ENCODE measurements at places on chromosomes 16 and 17.

GRCh38 chr16:55480228-55480655, 1.2 kb downstream of the MMP2 start:
- no peak for DNase-seq

DNA sequence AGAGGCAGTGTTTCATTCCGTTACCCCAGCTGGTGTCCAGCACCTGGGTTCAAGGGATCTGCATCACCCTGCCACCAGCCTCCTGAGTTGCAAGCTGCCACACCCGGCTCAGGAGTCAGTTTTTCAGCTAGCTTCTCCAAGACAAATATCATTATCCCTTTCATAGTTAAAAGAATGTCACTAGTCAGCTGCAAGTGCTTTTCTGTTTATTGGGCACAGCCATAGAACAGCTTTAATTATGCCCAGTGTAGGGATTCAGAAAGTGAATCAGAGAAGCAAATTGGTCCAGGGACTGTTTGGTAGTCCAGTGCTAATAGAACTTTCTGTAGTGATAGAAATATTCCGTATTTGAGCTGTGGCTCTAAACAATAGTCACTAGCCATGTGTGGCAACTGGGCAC, 2.9 kb upstream of the AOC3 start:
- DNase-seq, result no peak

- DNase-seq, result no peak
Measured at GRCh38 chr16:89369266-89369895, 121.0 kb downstream of the ANKRD11 start.

GRCh38 chr16:60107437-60107836, 1373.3 kb upstream of the GOT2 start:
- no peak for DNase-seq

DNA sequence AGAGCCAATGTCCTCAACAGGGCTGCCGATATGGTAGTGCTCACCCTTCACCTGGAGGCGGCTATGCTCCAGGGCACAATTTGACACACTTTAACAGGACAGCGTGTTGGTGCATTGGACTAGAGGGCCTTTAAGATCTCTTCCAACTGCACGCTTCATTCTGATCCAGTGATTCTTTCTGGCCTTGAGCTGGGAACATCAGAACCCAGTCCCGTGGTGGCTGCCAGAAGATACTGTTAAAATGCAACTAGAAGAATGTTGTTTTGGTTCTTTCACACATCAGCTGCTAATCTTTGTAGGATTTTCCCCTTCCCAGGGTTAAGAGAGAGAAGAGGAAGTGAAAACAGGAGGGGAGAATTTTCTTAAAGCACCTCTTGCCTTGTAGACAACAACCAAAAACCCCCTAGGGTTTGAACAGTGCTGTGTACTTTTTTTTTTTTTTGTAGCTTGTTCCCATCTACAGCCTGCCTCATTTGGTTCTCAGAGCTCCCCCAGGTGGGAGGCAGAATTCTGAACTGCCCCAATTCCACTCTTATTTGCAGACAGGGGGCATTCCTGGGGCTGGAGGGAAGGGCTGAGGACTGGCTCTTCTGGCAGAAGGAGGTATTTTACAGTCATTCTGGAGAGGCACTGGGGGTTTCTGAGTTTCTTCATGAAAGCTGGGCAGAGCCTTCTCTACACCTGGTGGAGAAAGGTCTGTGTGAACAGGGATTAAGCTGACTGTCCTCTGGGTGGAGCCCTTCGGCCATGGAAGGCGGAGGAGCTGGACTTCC, 32.4 kb downstream of the SMARCE1 start:
- DNase-seq, result no peak

- peak; percentile 95 for DNase-seq
Measured at GRCh38 chr16:85027349-85027957, at the start of gene KIAA0513. TSS of gene KIAA0513 (plus strand) at chr16:85027795. CDS start at chr16:85067072, 39,277 bp downstream.

GRCh38 chr16:50961952-50962351, 189.1 kb downstream of the SALL1 start:
- DNase-seq, result no peak
